ENCODE measurements at places on chromosomes 5 and 9.

- peaks cover 4% of the 10 kb centered on the region for H3K27me3 ChIP-seq
- no peak overlapping the region for H3K4me3 ChIP-seq
- DNase-seq, result no peak
- no peak overlapping the region for H3K27ac ChIP-seq
- H3K4me1 ChIP-seq, result no peaks in the 10 kb centered on the region
Observed at GRCh38 chr5:35058374-35058788, 10.6 kb upstream of the AGXT2 start.

GRCh38 chr5:18000744-18001143 is 366.5 kb downstream of the TAF11L14 start:
- H3K27ac ChIP-seq, result no peak overlapping the region
- H3K4me3 ChIP-seq, result no peak overlapping the region
- H3K27me3 ChIP-seq, result no peaks in the 10 kb centered on the region
- no peaks in the 10 kb centered on the region for H3K4me1 ChIP-seq
- H3K36me3 ChIP-seq, result no peaks in the 10 kb centered on the region
- DNase-seq, result no peak

DNA sequence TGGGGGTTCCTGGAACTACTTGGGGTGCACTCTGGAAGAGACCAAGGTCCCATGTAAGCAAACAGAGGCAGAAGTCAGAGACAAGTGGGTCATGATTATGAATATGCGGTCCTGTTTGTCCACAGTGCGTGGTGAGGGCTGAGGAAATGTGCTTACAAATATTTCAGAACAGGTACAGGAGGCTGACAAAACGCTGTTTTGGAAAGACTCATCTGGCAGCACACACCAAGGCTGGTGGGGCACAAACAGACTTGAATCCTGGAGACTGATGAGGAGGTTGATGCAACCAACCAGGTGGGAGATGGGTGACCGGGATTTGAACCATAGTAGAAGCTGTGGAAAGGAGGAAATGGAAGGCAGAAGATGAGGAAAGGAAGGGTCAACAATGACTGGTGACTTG is 83.8 kb downstream of the ADRB2 start:
- H3K36me3 ChIP-seq, result no peaks in the 10 kb centered on the region
- peaks cover 19% of the 10 kb centered on the region for H3K4me1 ChIP-seq
- DNase-seq, result no peak
- no peaks in the 10 kb centered on the region for H3K27me3 ChIP-seq

DNA sequence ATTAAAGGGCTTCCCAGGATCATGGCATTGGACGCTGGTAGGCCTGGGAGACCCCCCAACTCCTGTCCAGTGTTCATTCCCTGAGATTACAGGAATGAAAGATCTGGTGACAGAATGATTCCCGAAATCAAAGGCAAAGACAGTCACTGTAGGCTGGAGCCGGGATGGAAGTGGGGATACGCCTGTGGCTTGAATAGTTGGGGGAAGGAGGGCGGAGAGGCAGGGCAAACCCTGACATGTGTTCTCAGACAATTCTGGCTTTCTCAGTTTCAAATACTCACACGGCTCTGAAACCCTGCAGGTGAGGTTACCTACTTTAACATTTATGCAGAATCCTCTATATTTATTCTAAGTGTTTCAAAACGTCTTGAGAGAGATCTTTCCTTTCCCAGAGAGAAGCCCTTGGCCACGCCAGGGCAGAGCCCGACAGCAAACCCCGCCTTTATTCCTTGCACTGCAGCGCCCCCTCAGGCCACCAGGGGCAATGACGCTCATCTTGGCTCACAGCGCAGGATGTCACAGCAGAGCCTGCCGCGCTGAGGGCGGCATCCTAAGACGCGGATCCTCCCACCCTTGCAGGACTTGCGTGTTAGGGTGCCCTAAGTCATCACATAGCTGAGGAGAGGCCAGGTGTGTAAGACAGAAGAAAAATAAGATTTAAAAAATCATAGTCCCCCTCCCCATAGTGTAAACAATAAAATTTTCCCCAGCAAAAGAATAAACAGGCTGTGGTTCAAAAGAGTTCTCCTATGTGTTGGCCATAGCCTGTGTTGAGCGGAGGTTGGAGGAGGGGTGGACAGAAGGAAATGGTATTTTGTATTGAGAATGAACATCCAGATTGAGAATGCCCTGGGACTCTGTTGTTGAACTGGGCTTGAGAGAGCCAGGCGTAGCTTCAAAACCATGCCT is 284.5 kb downstream of the NTRK2 start:
- H3K4me3 ChIP-seq, result no peak overlapping the region
- DNase-seq, result peak; percentile 3
- H3K4me1 ChIP-seq, result no peaks in the 10 kb centered on the region
- H3K27me3 ChIP-seq, result peaks cover 11% of the 10 kb centered on the region

GRCh38 chr9:76798527-76798926 is 34.3 kb downstream of the PCA3 start:
- no peaks in the 10 kb centered on the region for H3K4me1 ChIP-seq
- DNase-seq, result no peak
- H3K4me3 ChIP-seq, result no peak overlapping the region
- H3K27ac ChIP-seq, result no peak overlapping the region

- no peaks in the 10 kb centered on the region for H3K4me1 ChIP-seq
- DNase-seq, result no peak
- H3K4me3 ChIP-seq, result no peak overlapping the region
- H3K27ac ChIP-seq, result no peak overlapping the region
Observed at GRCh38 chr5:43572357-43572756, 15.5 kb upstream of the PAIP1 start.

GRCh38 chr9:129761293-129761900 is 8.6 kb upstream of the PTGES start:
- H3K27ac ChIP-seq, result no peak overlapping the region

GRCh38 chr9:35338561-35339274 is 151.2 kb upstream of the RUSC2 start:
- H3K36me3 ChIP-seq, result no peaks in the 10 kb centered on the region
- no peak overlapping the region for H3K4me3 ChIP-seq
- H3K27ac ChIP-seq, result no peak overlapping the region

- H3K36me3 ChIP-seq, result peaks cover 32% of the 10 kb centered on the region
- H3K27ac ChIP-seq, result no peak overlapping the region
Observed at GRCh38 chr5:77697692-77698091, 59.2 kb upstream of the OTP start.

DNA sequence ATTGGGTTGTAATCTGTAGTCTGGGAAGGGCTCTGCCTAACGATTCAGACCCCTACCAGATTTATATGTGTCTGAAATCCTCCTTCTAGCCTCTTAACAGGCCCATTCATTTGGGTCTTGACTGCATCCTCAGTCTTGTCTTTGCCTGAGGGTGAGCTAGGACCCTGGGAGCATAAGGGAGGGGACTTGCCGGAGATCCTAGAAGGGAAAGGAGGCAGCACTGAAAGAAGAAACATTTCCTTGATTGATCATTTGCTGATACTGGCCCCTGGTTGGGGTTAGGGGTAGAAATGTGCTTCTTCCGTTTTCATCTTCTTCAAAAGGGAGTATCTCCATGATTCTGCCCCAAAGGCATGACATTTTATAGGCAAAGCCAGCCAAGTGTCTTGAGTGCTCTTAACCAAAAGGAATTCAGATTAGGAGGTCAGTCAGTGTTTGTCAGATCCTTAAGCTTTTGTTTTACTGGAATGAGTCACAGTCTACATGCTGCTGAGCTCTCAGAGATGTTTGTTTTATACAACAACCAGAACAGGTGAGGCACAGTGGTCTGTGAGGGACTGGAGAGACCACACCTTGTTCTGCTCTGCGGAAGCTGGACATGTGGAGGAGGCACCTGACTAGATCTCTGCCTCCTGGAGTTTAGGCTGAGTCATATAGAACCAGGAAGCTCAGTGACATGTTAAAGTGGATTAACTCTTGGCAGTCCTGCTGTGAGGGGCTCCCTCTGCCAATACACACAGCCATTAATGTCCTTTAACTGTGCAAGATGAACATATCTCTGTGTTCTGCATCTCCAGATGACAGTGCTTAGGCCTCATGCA is 37.7 kb downstream of the PCDHAC2 start:
- H3K4me1 ChIP-seq, result peaks cover 7% of the 10 kb centered on the region
- no peak overlapping the region for H3K27ac ChIP-seq
- no peaks in the 10 kb centered on the region for H3K36me3 ChIP-seq
- no peak for DNase-seq

DNA sequence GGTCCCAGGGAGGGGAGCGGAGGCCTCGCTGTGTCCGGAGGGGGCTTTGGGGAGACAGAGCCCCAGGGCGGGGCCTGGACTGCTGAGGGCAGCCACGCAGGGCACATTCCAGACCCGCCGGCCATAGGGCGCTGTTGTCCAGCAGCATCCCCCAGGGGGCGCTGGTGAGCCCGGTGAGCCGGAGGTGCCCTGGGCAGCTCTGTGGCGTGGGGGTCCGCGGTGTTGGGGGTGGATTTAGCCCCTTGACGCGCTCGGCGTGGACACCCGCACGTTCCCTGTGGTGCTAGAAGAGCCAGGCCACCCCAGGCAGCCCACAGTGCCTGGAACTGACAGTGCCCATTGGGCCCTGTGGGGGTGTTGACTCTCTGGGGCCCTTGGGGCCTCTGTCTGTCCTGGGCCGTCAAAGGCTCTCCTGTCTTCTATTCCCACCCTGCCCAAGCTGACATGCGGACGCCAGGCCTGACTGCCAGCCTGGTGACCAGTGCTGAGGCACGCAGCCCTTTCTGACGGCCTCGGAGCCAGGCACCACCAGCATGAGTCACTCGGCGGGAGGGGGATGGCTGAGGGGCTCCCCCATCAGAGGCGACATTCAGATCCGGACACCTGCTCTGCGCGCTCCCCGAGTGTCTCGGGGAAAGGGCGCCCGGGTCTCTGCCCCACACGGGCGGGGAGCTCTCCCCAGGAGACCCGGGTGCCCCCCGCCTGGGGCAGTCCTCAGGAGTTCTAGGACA is 23.9 kb downstream of the TPPP start:
- H3K4me1 ChIP-seq, result peaks cover 33% of the 10 kb centered on the region
- H3K4me3 ChIP-seq, result no peak overlapping the region
- H3K27ac ChIP-seq, result no peak overlapping the region
- no peak for DNase-seq

GRCh38 chr5:148523139-148523538 is 131.2 kb downstream of the HTR4 start:
- H3K27me3 ChIP-seq, result no peaks in the 10 kb centered on the region
- no peak overlapping the region for H3K4me3 ChIP-seq
- no peaks in the 10 kb centered on the region for H3K4me1 ChIP-seq
- no peak overlapping the region for H3K27ac ChIP-seq

DNA sequence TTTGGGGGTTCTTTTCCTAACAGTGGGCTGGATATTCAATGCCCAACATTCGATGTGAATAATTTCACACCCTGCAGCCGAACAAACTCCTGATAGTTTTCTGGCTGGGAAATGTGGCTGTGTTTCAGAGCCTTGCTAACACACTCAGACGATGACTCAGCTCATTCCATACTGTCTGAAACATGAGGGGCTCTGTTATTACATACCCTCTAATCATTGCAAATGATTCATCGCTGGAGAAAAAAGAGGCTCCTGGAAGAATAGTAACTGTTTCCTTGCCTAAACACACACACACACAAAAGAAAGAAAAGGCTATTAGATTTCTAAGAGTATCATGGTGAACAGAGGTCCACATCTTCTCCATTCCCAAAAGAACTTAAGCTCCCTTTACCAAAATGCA is 75.8 kb downstream of the OXCT1 start:
- no peak overlapping the region for H3K27ac ChIP-seq
- no peak overlapping the region for H3K4me3 ChIP-seq
- DNase-seq, result no peak
- H3K36me3 ChIP-seq, result peaks cover 45% of the 10 kb centered on the region
- H3K4me1 ChIP-seq, result no peaks in the 10 kb centered on the region

DNA sequence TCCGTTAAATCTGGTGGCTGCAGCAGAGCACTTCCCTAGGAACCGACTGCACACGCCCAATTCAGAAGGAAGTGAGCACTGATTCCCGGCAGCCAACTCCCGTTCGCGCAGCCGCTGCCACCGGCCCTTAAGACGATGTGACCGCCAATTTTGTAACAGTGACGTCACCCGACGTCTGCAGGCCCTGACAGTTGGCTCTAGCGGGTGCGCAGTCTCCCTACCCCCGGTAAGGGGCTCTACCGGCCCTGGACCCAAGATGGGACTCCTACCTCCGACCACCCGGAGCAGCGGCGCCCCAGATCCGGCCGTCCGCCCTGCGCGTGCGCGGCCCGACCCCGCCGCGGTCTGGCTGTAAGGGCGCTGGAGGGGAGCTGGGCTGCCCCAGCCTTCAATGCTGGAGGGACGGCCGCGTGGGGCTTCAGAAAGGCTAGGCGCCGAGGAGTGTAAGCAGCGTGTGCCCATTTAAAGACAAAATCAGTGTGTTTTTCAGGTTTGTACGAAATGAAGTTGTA is 19.1 kb downstream of the DNAJA1 start:
- peaks cover 15% of the 10 kb centered on the region for H3K4me1 ChIP-seq
- DNase-seq, result peak; percentile 45
- peak overlapping the region; percentile 3 for H3K27ac ChIP-seq
- H3K4me3 ChIP-seq, result peak overlapping the region; percentile 63
- H3K27me3 ChIP-seq, result no peaks in the 10 kb centered on the region
- peaks cover 44% of the 10 kb centered on the region for H3K36me3 ChIP-seq

GRCh38 chr5:61949054-61949678 is 356.8 kb upstream of the KIF2A start:
- H3K27me3 ChIP-seq, result no peaks in the 10 kb centered on the region
- H3K4me3 ChIP-seq, result no peak overlapping the region

- no peak overlapping the region for H3K4me3 ChIP-seq
- no peaks in the 10 kb centered on the region for H3K36me3 ChIP-seq
- H3K4me1 ChIP-seq, result no peaks in the 10 kb centered on the region
- no peaks in the 10 kb centered on the region for H3K27me3 ChIP-seq
Observed at GRCh38 chr5:105849701-105850100, 1821.0 kb downstream of the EFNA5 start.

DNA sequence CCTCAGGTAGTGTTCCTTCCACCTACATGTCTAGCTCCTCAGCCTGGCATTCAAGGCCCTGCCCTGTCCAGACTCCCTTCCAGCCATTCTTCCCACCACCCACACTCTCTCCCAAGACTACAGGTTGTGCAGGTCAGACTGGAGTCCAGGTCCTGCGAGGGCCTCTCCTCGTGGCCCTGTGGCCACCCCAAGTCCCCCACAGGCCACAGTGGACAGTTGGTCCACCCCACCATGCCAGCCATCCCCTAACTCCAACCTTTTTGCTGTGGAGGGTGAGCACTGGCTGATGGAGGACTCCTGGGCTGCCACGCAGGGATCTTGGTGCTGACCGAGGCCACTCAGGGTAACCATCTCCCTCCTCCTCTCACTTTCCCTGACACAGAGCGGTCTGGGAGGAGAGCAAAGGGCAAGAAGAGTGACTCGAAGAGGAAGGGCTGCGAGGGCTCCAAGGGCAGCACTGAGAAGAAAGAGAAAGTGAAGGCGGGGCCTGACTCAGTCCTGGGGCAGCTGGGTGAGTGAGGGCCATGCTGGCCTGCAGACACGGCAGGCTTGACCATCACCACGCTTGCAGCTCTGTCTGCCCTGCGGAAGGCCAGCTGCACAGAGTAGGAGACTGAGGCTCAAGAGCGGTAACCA is 51.0 kb downstream of the JADE2 start:
- no peak overlapping the region for H3K27ac ChIP-seq
- no peaks in the 10 kb centered on the region for H3K27me3 ChIP-seq
- no peak for DNase-seq
- no peak overlapping the region for H3K4me3 ChIP-seq

GRCh38 chr5:152061095-152061494 is 136.4 kb upstream of the GLRA1 start:
- H3K4me1 ChIP-seq, result no peaks in the 10 kb centered on the region
- no peaks in the 10 kb centered on the region for H3K36me3 ChIP-seq
- no peaks in the 10 kb centered on the region for H3K27me3 ChIP-seq
- no peak for DNase-seq
- no peak overlapping the region for H3K4me3 ChIP-seq
- H3K27ac ChIP-seq, result no peak overlapping the region
